Activated T-cell treated with anti-CD3 and anti-CD28 coated beads, Interleukin-2, amount 50 U/mL, for 48 hours (primary cell): ENCODE measurements at places on chromosomes 13 and 19.

DNA sequence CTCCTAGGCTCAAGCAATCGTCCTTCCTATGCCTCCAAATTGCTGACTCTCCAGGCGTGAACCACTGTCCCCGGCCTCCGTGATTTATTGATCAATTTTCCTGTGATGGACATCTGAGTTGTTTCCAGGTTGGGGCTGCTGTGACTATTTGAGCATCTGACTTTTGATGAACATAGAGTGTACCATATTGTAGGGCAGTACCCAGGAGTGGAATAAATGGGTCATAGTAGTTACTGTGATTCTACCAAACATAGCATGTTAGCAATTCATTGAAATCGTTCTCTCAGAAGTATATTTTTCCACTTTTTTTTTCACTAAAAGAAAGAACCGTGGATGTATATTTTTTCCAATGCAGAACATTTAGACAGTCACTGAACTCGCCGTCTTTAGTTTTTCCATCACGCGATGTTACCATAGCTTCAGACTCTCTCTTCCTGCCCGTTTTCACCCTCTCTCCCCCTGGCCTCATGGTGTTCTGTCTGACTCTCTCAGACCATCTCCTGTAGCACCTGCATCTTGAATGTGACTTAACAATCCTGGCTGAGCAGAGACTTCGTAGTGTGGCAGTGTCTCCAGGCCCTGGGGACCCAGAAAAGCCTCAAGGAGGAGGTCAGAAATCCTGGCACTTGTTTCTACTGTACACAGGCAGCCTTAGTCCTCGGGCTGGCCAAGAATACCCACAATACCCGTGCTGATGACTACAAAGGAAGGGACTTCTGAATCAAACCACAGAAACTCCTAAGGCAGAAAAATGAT is 3.2 kb upstream of the RASGRP4 start:
- peak; percentile 55 for DNase-seq

GRCh38 chr13:25175026-25175425 is 2.9 kb upstream of the AMER2 start:
- DNase-seq = no peak

- DNase-seq = no peak
Measured at GRCh38 chr19:5713228-5713627, 6.7 kb downstream of the LONP1 start.

DNA sequence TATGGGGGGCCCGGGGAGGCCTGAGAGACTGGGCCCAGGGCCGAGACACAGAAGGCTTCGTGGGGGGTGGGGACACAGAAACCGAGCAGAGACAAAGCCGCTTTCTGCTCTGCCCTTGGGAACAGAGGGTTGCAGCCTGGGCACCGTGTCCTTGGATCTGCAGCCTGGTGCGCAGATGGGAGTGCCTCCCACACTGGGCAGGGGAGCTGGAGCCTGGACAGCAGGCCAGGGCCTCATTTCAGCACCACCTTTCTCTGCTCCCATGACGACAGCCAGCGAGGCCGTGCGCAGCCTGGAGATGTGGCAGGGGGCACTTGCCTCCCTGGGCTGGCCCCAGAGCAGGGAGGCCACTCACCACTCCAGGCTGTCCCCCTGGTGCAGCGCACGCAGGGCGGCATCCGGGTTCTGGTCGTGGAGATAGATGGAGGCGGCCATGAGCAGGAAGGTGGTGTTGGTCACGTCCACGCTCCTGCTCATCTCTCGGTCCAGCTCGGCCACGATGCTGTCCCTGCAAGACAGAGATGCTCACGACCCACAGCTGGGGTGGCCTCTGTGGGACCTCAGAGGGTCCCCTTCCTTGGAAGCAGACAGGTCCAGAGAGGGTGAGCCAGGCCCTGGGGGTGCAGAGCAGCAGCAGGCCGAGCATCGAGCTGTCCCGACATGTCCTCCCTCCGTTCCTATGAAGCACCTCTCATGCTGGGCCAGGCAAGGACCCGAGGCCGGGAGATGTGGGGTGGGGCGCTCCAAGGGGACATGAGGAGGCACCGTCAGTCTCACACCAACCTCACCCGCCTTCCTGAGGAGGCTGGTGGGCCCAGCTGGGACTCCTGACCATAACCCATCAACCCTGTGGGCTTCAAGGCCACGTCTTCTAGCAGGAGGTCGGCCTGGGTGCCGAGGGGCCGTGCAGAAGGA is 10.9 kb upstream of the CERS1 start:
- no peak for DNase-seq

- no peak for DNase-seq
Measured at GRCh38 chr13:23323946-23324709, 109.4 kb downstream of the SACS start.

DNA sequence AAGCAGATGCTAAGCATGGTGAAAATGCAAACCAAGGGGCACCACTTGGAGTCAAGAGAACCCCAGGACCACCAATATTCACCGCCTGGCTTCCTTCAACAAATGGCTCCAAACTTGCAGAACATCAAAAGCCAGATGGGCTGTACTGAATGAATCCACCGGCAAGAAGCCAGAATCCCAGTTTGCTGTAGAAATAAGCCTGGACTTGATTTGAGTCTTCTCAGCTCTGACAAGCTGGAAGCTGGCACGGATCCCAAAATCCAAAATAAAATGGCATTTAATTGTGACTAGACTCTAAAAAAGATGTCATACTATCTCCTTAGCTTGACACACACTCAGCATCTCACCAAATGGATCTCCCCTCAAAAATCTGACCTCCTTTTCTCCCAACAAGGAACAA is 11.9 kb downstream of the EFNB2 start:
- DNase-seq = no peak

DNA sequence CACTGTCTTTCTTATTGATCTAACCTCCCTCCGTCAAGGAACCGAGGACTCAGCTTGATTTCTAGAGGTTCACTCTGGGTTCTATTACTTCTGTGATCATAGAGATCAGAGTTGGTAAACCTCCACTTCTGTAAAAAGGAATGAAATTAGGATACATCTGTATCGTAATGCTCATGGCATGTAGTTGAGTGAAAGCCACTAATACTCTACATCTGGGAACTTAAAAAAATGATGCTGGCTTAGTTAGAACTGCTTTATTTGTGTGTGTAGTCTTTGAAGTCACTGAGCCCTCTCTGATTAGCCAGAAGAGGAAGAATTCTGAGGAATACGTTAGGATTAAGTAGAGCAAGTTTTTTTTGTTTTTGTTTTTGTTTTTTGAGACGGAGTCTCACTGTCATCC is 140.8 kb downstream of the GGACT start:
- no peak for DNase-seq

DNA sequence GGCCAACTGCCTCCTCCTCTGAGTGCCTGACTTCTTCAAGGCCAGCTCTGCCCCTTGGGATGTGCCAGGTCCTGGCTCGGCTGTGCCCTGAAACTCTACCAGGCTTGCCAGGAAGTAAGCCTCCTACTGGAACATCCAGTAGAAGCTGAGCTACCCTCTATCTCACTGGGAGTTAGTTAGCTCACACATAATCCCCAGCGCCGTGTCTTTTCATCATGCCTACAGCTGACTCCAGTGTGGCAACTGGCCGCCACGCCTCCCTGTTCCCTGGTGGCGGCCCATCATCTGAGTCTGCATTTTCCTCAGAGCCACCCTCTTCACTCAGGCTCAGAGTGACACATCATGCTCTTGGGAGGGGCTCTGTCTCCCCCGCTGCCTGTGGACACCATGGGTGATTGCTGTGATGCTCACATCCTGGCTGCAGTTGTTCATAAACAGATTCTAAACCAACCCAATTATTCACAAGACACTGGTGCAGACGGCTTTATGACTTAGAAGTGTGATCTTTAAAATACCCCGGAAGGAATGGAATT is 131.9 kb upstream of the IRS2 start:
- DNase-seq = no peak

GRCh38 chr13:65917731-65918130 is 1312.4 kb downstream of the PCDH9 start:
- DNase-seq = no peak

DNA sequence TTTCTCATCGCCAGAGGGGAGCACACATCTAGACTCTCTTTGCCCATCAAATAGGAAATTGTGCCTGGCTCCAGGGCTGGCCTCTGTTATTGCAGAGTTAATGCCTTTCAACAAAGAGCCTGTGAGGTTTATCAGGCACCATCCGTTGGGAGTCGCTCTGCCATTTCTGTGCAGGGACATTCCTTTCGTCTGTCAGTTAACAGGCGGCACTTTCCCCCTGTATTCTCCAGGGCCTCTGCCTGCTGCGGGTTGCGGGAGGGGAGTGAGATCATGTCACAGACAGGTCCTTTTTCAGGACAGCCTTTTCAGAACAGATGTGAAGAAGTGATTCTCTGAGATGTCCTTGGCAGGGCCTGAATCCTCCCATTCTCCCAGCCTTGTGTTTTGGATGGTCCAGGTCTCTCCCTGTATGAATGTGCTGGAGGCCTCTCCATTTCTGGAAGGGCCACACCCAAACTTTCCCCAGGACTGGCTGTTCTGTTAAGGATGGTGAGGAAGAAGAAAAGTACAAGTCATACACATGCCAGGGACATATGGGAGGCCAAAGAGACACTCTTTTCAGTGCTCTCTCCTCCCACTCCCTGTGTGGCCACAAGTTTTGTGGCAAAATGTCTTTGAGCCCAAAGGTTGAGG is 14.9 kb downstream of the SERP2 start:
- no peak for DNase-seq

- peak; percentile 18 for DNase-seq
Measured at GRCh38 chr19:46431824-46432223, 3.1 kb upstream of the PNMA8C start.

DNA sequence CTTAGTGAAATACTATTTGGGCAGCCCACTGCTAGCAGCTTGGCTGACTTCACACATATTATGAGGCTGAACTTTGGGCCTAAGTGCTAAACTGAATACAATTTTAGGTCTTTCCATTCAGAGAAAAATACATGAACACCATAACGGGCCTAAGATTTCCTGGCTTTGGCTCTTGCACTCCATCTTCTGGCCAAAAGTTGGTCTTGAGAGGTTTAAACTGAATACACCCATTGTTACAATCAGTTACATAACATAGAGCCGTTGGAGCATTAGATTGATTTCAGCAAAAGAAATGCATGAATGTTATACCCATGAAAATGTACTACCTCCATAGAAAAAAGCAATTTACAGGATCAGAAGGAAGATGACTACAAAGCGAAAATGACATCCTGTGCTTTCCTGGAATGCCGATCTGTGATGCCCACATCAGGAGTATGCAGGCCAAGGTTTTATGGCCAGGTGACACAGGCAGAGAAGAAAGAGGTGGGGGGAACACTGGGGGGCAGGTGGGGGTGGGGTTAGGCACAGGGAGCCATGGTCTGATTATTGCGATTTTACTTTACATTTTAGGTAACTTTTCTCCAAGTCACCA is 11.1 kb upstream of the SHISA2 start:
- no peak for DNase-seq

GRCh38 chr13:112874751-112875300 is 94.2 kb upstream of the MCF2L start:
- DNase-seq = no peak

DNA sequence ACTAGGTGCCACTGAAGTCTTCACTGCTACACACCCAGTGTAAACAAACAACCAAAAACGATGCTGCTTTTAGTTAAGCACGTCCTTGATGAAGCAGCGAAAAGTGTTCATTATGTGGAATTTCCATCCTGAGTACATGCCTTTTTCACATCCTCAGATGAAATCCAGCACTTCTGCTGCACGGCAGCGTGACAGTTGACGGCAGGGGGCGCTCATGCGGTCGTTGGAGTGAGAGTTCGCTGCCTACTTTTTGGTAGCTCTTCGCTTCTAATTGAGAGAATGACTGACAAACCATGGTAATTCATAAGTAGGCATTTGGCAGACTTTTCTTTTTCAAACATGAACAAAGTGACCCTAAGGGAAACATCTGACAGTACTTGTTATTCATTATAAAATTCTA is 1124.9 kb downstream of the EFNB2 start:
- DNase-seq = peak; percentile 58

DNA sequence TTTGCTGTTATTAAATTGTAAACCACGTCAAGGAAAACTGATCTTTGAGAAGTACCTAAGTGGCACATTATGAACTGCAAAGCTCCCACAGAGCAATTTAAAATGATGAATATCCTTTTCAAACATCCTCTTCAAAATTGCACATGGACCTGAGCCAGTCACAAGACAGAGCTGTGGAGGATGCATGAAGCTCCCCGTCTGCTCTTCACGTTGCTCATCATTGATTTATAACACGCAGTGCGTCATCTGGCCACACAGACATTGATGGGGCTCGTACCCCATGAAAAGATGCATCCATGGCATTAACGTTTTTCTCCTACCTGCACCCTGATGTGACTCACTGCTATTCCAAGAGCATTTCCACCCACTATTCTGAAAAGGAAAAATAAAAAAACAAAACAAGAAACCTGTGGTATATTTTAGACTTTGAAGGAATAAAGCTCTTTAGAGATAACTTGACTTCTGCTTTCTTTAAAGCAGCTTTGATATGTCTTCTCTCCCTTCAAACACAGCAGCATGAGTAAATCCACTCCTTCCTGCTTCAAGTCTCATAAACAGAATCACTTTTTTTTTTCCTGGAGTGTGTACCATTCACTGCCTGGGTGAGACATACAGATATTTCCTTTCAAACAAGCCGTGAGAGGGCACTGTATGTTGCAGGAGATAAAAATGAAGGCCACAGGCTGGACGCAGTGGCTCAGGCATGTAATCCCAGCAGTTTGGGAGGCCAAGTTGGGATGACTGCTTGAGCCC is 7.2 kb upstream of the SERTM1 start:
- DNase-seq = no peak

GRCh38 chr13:74136084-74136658 is 2.0 kb upstream of the KLF12 start:
- DNase-seq = peak; percentile 55

GRCh38 chr13:25001476-25002206 is 94.3 kb upstream of the PABPC3 start:
- DNase-seq = no peak

- DNase-seq = peak; percentile 71
Measured at GRCh38 chr19:6108721-6109633, 1.3 kb downstream of the RFX2 start.

DNA sequence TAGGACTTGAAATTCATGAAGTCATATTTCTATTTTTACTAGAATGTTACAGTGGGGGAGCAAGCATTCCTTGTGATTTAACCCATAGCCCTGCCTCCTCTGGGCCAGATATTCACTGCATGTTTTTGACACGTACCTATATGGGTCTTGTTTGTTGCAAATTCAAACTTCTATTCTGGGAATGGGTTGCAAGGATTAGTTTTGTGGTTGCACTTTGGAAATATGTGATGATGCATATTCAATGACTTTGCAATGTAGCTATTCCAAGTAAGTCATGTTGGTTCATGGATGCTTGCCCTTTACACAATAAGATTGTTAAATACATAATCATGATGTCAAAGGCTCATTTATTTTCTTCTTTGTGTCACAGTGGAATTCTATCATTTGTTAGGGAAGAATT is 440.8 kb downstream of the TDRD3 start:
- DNase-seq = no peak

GRCh38 chr13:79282976-79283375 is 123.1 kb downstream of the RBM26 start:
- no peak for DNase-seq
